Fibroblast of lung (primary cell): ENCODE measurements at places on chromosomes 12 and 14. TPM values are rescaled to one million over a fixed set of nuclear protein-coding genes. Genes with fewer than 3 reads are reported as not detected.

The PRB2 gene
- not detected in 2 replicates for total RNA-seq

The KIAA0586 gene
- 13.1 and 17.8 TPM in 2 replicates for total RNA-seq

The AMN gene
- under 0.01 TPM in 2 replicates for total RNA-seq

The COPS7A gene
- total RNA-seq = 67.0 and 79.1 TPM in 2 replicates
